ENCODE measurements at places on chromosomes 5 and 9.

GRCh38 chr5:137902408-137903133 lies 13.3 kb downstream of the PKD2L2 start:
- DNase-seq: no peak

DNA sequence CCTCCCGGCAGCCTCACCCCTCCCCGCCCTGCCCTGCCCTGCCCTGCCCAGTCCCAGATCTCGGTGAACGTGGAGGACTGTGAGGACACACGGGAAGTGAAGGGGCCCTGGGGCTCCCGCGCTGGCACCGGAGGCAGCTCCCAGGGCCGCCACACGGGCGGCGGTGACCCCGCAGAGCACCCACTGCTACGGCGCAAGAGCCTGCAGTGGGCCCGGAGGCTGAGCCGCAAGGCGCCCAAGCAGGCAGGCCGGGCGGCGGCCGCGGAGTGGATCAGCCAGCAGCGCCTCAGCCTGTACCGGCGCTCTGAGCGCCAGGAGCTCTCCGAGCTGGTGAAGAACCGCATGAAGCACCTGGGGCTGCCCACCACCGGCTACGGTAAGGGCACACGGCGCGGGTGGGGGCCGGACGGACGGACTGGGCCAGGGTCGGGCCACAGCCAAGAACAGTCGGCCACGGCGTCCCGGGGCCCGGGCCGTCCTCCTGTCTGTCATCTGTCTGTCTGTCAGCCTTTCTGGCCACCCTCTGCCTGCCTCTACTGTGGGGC lies 84.2 kb downstream of the KCNT1 start:
- no peak for DNase-seq

DNA sequence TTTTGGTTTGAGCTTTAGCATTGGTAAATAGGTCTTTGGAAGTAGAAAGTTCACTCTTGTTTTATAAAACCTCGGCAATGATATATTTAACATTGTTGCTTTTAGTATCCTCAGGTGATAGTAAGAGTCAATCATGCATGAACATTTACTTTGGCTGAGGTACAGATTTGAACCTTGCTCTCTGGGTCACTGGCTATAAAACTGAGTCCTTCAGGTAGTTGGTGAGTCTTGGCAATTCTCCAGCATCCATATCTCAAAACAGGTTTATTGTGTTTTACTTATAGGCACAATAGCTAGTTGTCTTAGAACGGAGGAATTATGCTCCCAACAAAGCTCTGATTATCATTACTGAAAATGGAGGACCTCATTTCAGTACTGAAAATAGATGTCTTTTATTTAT lies 75.1 kb downstream of the MAT2B start:
- DNase-seq: no peak

- no peak for DNase-seq
Observed at GRCh38 chr9:120714846-120715388, 647 bp upstream of the MEGF9 start.

All from CD14-positive monocyte (primary cell).